ENCODE measurements at places on chromosomes 1 and 21. TPM values are rescaled to one million over a fixed set of nuclear protein-coding genes. Genes with fewer than 3 reads are reported as not detected.

DNA sequence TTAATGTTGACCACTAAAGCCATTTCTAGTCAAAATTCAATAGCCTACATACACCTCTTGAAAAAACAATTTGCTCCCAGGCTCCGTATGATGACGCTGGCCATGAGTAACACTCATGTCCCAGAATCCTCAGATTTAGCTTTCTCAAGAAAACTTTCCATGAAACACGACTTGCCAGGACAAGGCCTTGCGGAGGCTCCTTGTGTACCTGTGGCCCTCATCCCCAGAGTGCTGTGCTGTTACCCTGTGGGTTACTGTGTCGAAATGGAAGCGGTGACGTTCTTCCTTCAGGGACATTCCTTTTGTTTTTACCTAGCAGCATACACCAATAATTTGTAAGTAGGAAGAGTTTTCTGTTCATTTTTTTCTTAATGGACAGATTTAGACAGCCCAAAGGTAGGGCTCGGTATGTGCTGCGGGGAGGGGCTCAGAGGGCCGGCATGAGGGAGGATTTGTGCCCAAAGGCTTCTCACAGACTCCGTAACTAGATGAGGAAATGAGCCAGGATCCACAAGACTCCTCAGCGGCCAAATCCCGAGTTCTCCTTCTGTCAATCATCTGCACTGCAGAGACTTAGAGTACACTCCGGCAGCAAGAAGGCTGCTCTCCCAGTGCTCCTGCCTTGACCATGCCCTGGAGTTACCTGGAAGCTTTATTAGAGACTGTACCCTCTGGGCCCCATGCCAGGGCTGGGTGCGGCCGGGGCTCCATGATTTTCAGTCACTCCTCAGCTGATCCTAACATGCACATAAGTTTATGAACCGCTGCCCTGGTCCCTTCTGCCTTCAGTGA is 17.8 kb downstream of the GNG12 start:
- DNase-seq: no peak

SEC16B gene
- 1.5 TPM for total RNA-seq

DNA sequence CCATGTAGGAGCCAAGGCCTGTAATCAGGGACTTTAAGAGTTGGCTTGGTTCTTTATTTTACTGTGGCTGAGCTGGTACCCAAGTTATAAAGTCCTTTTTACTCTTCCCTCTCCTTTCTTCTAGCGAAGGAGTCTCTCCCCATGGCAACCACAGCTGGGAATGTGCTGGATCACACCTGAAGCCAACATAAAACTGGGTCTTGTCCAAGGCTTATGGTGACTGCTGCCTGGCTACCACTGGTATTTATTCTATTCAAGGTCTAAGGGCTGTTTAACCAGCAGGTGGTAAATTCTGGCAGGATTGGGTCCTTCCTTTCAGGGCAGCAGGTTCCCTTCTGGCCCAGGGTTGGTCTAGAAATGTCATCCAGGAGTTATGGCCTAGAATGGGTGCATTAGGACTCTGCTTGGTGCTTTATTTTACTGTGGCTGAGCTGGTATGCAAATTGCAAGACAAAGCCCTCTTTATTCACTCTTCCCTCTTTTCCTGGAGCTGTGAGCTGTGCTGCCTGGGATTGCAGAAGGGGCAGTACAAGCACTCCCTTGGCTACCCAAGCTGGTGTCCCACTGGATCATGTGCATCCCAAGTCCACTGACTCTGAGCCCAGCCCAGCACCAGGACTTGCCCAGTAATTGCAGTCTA is 26.6 kb downstream of the SLC22A15 start:
- no peak for DNase-seq

- no peak for DNase-seq
Observed at GRCh38 chr1:100752791-100753190, 33.2 kb downstream of the VCAM1 start.

MTARC2 gene
- total RNA-seq: 1.9 TPM

- DNase-seq: no peak
Observed at GRCh38 chr21:40853956-40854688, 7.2 kb upstream of the DSCAM start.

CD101 gene
- total RNA-seq: not detected

VWA5B1 gene
- total RNA-seq: not detected

EDN2 gene
- not detected for total RNA-seq
